ENCODE measurements at places on chromosomes 3 and 15.

GRCh38 chr3:15180042-15180611 is 25.9 kb upstream of the CAPN7 start:
- no peak for DNase-seq

DNA sequence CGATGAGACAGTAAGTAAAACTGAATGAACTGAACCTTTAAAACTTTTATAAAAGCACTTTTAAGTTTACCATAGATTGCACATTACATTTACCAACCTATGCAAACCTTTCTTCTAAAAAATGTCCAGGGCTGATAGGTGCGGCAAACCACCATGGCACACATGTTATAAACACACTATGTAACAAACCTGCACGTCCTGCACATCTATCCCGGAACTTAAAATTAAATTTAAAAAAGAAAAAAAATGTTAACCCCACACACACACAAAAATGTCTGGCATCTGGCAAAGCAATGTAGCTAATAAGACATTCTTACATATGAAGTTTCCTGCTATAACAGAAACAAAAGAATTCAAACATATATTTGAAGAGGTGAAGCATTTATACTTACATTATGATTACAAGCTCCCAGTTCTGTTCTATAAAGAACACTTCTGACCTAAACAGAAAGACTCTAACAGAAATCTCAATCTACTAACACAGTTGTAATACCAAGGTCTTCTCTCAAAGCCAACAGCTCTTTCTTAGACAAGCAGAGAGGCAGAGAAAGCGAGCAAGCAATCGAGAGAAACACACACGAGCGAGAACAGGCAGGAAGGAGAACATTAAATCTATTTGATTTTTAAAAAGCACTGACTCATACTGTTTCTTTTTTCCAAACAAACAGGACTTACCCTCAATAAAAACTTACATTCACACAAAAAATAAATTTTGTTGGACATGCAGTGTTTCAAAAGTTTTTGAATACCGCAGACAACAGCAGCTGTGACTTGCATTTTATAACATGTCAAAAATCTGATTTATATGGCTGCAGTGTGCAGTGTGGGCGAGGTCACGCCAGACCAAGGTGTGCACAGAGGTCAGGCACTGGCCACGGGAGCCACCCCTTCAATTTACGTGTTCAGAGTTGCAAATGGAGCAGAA is at the start of gene NRG4:
NRG4 (minus strand) TSS at position 798 of the 925 bp plus-strand sequence. CDS start 1,194 bp downstream, outside the sequence.
- DNase-seq = no peak

GRCh38 chr15:71288348-71288955 is 173.2 kb downstream of the THSD4 start:
- no peak for DNase-seq

- DNase-seq = peak; percentile 10
Measured at GRCh38 chr15:81284256-81285031, 39.5 kb downstream of the STARD5 start.

DNA sequence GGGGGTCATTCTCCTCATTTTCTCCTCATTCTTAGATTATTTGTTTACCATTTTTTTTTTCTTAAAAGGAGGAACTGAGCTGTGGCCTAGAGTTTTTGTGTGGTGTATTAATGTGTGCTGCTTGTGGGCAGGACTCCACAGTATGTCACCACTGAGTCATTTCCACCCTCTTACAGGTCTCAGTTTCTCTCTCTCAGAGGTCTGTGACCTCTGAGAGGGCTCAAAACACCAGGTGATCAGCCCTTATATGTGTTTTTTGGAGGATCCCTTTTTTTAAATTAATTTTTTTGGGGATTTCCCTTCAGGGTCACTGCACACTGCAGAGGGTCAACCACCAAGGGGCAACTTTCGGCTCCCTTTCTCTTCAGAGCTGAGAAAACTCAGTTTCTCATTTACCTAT is 166.4 kb downstream of the SUCNR1 start:
- DNase-seq = no peak

DNA sequence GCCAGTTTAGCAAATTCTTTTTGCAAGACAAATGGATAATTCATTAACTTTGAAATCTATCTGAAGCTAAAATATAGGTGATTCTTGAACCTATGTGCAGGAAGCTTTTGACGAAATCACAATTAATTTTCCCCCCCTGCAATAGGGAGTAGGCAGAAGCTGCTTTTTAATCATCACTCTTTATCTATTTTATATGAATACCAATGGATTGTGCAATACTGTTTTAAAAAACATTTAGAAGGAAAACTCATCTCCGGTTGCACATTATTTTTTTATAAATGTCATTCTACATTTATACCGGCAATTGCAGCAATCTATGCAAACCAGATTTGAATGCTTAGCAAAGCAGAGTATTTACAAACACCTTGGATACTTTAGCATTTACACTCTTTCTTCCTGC is 121.1 kb upstream of the TMCO5A start:
- no peak for DNase-seq

DNA sequence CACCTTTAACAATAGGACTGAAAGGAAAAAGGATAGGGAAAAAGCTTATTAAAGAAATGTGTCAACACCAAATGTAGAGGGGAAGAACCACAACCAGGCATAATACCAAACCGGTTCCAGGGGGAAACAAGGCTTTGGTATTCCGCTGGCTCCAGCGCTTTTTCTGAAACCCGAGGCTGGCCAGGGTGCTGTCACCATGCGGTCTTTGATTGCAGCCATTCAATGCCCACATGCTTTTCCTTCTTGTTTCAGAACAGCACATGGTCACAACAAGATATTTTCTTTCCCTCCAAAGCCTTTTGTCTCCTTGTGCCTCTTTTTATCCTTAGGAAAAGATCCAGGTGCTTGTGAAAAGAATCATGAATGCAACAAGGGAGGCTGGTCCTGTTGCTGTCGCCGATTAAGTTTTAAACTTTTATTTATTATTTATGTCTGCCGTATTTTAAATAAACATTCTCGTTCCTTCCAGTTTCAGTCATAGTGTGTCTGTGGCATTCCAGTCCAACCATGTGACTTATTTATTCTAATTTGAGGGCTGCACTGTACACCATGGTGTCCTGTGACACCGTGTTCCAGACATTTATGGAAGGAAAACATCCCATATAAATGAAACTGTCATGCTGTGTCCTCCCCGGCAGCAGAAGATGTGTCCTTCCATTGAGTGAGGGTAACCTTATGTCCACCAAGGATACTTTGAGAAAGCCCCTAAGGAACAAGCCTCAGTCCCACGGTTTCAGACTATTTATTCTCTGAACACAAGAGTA is 41.1 kb downstream of the CCK start:
- DNase-seq = no peak

DNA sequence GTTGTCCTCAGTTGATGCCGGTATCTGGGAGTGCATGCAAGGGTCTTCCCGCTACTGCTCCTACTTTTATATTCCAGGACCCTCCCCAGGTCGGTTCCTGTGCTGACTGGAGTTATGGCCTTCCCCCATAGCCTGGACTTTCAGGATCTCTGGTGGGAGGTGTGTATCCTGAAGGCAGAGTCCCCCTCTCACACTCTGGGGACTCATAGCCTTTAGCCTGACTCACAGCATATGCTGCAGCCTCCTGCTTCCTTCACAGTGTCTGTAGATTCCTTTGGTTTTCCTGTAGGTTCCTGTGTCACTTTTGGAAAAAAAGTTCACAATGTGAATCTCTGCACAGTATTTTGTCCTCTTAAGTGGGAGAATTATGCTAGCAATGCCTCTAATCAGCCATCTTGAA is 180.6 kb upstream of the RBMS3 start:
- no peak for DNase-seq

GRCh38 chr3:28104896-28105534 is 136.4 kb upstream of the CMC1 start:
- no peak for DNase-seq

Measured in natural killer cell treated with Interleukin-12 subunit alpha and Interleukin-12 subunit beta and Interleukin-15 and Interleukin-18, amount 100 ng/mL, for 72 hours (primary cell).